Endothelial cell (in vitro differentiated cells): ENCODE measurements at places on chromosomes 2 and 18.

DNA sequence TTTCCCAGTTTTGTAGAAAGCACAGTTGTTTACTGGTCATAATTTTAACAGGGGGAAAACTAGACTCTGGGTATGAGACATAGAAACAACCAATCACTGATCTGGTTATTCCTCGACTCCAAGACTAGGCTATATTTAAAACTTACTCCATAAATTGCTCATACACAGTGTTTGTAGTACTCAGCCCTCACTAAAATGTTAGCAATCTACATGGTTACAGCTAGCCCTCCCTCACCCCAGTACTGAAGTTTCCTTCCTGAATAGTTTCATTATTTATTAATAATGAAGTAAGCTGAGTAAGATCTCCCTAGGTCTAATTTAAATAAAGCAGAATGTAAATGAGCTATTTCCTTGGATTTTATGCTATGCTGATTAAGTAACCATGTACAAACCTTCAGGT is 275.1 kb downstream of the CDH20 start:
- peaks cover 34% of the 10 kb centered on the region for H3K4me1 ChIP-seq
- peak overlapping the region; percentile 99 for H3K27ac ChIP-seq
- H3K4me3 ChIP-seq: no peak overlapping the region
- no peak for DNase-seq
- peaks cover 11% of the 10 kb centered on the region for H3K36me3 ChIP-seq

DNA sequence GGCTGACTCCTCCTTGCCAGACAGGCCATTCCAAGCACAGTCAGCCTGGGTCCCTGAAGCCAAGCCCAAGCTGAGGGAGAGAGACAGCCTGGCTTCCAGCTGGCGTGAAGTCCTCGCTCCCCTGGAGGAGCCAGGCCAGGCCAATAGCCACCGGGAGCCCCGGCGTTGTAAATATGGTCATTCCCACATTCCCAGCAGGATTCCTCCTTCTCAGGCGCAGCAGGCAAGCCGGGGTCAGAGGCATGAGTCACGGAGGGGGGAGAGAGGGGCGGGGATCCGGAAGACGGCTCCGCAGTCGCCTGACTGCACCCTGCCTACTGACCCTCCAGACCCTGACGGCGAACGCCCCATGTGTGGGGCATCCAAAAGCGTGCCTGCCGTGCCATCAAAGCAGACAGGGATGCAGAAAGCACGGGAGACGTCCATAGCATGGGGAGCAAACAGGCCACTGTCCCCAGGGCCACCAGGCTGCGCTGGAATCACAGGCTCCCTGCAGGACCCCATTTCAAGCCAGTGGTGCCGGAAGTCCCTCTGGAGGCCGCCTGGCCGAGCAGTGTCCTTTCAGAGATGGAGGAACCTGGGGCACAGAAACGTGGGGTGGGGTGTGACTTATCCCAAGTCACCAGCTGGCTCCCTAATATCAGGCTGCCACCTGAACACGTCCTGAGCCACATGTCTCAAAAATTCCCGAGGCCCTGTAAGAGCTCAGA is 48.2 kb downstream of the TWIST2 start:
- H3K4me1 ChIP-seq: no peaks in the 10 kb centered on the region
- peaks cover 7% of the 10 kb centered on the region for H3K27me3 ChIP-seq
- no peak overlapping the region for H3K27ac ChIP-seq
- H3K4me3 ChIP-seq: no peak overlapping the region

DNA sequence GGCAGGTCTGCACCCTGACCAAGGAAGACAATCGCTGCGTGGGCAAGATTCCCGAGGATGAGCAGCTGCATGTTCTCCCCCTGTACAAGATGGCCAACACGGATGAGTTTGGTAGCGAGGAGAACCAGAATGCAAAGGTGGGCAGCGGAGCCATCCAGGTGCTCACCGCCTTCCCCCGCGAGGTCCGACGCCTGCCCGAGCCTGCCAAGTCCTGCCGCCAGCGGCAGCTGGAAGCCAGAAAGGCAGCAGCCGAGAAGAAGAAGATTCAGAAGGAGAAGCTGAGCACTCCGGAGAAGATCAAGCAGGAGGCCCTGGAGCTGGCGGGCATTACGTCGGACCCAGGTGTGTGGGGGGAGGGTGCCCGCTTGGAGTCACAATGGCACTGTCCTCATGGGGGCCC is 48.4 kb downstream of the BOLA3 start:
- no peak overlapping the region for H3K27ac ChIP-seq
- DNase-seq: no peak
- H3K4me1 ChIP-seq: no peaks in the 10 kb centered on the region
- H3K27me3 ChIP-seq: peaks cover 3% of the 10 kb centered on the region
- H3K36me3 ChIP-seq: peaks cover 30% of the 10 kb centered on the region

DNA sequence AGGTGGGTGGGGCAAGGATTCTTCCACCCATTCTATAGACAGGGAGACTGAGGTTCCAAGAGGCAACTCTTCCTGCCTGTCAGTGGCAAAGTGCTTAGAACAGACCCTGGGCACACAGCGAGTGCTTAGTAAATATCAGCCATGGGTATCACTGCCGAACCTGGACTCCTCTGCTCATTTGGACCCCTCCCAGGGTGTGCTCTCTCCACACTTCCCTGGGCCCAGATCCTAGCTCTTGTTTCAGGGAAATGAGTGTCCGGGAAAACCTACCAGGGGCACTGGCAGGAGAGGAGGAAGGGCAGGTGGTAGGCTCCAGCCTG is 136.3 kb downstream of the CYP26B1 start:
- H3K4me3 ChIP-seq: no peak overlapping the region
- no peak for DNase-seq
- no peaks in the 10 kb centered on the region for H3K36me3 ChIP-seq
- peaks cover 4% of the 10 kb centered on the region for H3K27me3 ChIP-seq
- no peak overlapping the region for H3K27ac ChIP-seq

GRCh38 chr2:69774984-69775982 is 33.3 kb downstream of the ANXA4 start:
- no peak for DNase-seq
- no peak overlapping the region for H3K4me3 ChIP-seq
- H3K27me3 ChIP-seq: peaks cover 2% of the 10 kb centered on the region
- no peaks in the 10 kb centered on the region for H3K36me3 ChIP-seq
- H3K27ac ChIP-seq: no peak overlapping the region

DNA sequence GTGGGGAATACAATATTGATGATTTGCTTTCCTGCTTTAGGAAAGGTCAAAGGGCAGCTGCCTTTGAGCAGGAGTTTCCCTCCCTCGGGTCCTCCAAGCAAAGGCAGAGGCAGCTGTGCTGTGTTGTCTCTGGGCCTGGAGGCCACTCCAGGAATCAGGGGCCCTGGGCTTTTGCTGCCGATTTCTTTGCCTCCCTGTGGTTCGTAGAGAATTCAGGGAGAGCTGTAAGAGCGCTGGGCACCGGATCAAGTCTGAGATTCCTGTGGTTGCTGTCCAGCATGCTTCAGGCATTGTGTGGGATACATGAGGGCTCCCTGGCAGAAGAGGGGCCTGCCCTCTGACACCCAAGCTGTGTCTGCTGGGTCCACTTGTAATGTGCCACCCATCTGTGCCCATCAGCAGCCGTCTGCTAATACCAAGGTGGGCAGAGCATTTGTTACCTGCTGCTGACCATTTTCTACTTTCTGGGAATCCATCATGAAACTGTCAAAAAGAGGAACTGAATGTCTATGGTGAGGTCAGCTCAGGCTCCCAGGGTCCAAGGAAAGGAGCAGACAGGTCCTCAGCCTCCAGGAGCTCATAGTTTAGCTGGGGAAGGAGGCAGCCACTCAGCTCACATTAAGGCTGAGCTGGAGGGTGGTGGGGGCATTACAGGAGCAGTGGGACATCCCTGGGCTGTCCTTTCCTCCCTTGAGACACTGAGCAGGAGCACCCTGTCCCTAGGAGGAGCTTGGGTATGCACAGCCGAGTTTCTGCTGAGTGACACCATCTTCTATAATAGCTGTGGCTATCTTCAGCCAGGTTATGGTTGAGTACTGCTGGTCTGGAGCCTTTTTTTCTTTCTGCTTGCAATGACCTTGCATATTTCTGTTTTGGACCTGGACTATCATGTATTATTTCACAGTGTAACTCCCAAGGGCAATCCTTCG is 68.5 kb downstream of the CTIF start:
- H3K4me1 ChIP-seq: peaks cover 3% of the 10 kb centered on the region
- H3K27me3 ChIP-seq: peaks cover 1% of the 10 kb centered on the region
- no peak for DNase-seq
- H3K4me3 ChIP-seq: no peak overlapping the region

DNA sequence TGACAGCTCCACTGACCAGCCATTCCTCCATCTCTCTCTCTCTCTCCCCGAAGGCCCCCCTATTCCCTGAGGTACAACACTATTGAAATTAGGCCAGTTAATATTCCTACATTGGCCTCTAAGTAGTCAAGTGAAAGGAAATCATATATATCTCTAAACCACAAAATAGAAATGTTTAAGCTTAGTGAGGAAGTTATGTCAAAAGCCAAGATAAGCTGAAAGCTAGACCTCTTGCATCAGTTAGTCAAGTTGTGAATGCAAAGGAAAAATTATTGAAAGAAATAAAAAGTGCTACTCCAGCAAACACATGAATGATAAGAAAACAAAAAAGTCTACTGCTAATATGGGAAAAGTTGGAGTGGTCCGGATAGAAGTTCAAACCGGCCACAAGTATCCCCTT is 301.3 kb upstream of the RBMS1 start:
- no peaks in the 10 kb centered on the region for H3K4me1 ChIP-seq
- H3K27me3 ChIP-seq: no peaks in the 10 kb centered on the region
- no peak overlapping the region for H3K27ac ChIP-seq
- no peak overlapping the region for H3K4me3 ChIP-seq

GRCh38 chr2:201257381-201257955 is 2.9 kb upstream of the CASP8 start:
- peaks cover 16% of the 10 kb centered on the region for H3K27me3 ChIP-seq
- H3K27ac ChIP-seq: peak overlapping the region; percentile 100
- peaks cover 36% of the 10 kb centered on the region for H3K4me1 ChIP-seq
- DNase-seq: peak; percentile 48

DNA sequence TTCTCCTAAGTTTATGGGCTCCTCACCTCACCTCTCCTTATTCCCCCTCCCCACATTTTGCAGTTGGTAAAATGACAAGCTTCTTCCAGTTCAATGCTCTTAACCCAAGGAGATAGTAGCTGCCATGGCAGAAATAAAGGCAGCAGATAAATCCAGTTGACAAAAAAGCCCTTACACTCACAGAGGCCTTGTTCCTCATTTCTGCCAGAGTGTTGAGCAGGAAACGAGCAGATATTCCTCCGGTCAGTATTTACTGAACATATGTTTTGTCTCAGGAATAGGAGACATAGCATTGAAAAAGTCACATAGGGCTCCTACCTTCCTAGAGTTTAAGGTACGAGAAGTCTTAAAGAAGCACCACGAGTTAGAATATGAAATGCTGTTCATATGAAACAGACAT is 493.7 kb upstream of the TNP1 start:
- no peak for DNase-seq
- H3K4me1 ChIP-seq: peaks cover 11% of the 10 kb centered on the region
- peaks cover 3% of the 10 kb centered on the region for H3K36me3 ChIP-seq
- peaks cover 4% of the 10 kb centered on the region for H3K27me3 ChIP-seq
- no peak overlapping the region for H3K27ac ChIP-seq
- no peak overlapping the region for H3K4me3 ChIP-seq

DNA sequence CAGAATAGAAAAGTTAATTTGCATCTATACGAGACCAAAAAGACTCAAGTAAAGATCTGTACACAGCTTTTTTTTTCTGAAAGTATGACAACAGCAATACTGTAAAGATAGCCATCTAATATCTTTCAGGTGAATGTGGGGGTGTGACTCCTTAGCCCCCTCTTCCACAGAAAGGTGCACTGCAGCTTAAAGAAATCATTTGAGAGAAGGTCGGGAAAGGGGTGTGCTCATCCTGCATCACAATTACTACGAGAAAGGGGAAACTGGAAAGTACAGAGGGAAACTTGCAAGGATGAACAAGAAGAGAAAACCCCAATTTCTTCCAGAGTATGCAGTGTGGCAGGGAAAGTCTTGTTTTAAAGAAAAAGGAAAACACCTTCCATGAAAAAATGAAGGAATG is 255.6 kb downstream of the CCDC178 start:
- H3K4me3 ChIP-seq: no peak overlapping the region
- H3K36me3 ChIP-seq: no peaks in the 10 kb centered on the region
- no peaks in the 10 kb centered on the region for H3K27me3 ChIP-seq
- no peak for DNase-seq

GRCh38 chr2:170965446-170966225 is 36.6 kb downstream of the GORASP2 start:
- peaks cover 6% of the 10 kb centered on the region for H3K27me3 ChIP-seq
- peaks cover 15% of the 10 kb centered on the region for H3K4me1 ChIP-seq
- H3K27ac ChIP-seq: peak overlapping the region; percentile 42
- DNase-seq: no peak
- H3K36me3 ChIP-seq: peaks cover 36% of the 10 kb centered on the region
- H3K4me3 ChIP-seq: peak overlapping the region; percentile 62

DNA sequence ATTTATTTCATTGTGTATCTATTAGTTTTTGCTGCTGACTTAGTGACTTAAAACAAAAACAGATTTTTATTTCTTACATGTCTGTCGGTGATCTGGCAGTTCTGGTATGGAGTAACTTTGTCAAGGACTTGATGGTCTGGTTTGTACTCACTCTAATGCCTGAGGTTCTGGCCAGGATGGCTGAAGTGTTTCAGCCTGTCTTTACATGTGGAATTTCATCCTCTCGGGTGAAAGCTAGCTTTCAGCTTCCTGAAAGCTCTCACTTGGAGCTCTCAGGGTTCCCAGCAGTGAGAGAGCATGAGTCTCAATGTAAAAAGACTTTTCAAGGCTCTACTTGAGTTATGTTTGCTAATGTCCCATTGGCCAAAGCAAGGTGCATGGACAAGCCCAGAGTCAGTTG is 216.4 kb downstream of the NR4A2 start:
- no peaks in the 10 kb centered on the region for H3K36me3 ChIP-seq
- H3K4me1 ChIP-seq: no peaks in the 10 kb centered on the region
- no peaks in the 10 kb centered on the region for H3K27me3 ChIP-seq

DNA sequence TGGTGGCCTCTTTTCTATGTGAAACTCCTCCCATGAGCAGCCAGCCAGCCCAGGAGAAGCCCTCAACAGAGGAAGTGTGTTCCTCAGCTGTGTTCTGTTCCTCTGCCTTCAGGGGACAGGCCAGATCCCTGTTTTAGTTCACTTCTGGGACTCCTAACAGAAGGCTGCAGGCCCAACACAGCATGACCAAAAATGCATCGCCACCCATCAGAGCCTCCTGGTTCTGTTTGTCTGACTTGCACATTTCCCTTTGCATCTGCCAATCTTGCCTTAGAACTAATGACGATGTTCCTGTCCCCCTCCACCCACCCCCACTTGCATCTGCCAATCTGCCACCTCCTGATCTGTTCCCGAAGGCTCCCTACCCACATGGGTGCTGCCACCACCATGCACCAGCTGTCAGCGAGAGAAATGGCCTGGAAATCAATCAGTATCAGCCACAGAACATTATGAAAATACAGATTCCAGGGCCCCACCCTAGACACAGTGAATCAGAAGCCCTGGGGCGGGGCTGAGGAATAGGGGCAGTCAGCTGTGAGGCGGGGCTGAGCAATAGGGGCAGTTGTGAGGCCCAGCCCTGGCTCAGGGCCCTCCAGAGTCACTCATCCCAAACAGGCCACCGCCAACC is 51.0 kb downstream of the FAM168B start:
- H3K27me3 ChIP-seq: peaks cover 6% of the 10 kb centered on the region
- no peak overlapping the region for H3K27ac ChIP-seq
- H3K4me3 ChIP-seq: no peak overlapping the region
- no peaks in the 10 kb centered on the region for H3K36me3 ChIP-seq

- no peaks in the 10 kb centered on the region for H3K27me3 ChIP-seq
- no peaks in the 10 kb centered on the region for H3K4me1 ChIP-seq
- H3K36me3 ChIP-seq: peaks cover 59% of the 10 kb centered on the region
- H3K4me3 ChIP-seq: no peak overlapping the region
- H3K27ac ChIP-seq: no peak overlapping the region
- no peak for DNase-seq
Observed at GRCh38 chr2:86491088-86491487, 49.9 kb downstream of the KDM3A start.
